ENCODE measurements at places on chromosomes 6 and 20.
A peak's percentile ranks its signal among the peaks of the same experiment; 100 is the strongest.

DNA sequence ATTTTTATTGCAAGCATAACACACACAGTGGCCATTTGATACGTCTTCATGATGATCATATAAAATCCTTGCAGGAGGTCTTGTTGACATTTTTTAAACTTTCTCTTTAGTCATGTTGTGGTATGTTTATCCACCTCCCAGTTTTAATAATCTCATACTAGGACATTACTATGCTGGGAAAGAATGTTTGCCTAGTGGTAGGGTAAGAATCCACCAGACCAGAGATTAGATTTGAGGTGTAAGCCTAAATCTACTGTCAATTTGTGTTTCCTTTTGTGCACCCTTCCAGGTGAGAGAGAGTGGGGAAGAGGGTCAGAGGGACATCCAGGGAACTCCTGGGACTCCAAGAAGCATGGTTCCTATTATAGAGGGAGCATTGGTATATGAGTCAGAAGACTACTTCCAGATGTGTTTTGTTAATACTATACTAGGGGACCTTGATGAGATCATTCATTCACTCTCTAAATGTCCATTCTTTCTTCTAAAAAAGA is 298.3 kb upstream of the SASH1 start:
- DNase-seq, result no peak

DNA sequence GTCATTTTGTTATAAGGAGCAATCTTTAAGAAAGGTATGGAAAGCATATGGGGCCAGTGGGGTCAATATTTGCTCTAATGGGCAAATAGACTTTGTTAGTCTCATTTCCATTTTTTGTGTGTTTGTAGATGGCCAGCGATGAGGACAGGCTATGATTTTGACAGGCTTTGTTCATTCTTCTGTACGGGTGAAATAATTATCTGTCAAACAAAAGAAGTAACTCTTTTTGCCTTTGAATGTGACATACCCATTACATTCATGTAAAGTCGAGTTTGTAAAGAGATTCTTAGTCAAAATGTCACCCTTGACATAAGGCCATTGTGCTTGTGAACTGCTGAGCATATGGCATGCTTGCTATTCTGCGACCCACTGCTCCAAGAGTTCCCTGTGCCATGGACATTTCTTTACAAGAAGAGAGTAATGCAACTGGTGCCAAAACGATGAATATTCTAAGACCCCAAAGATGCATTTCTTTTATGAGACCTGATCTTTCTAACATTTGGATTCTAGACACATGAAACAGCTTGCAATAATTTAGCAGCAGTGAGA is 38.2 kb upstream of the JAG1 start:
- no peak for DNase-seq

GRCh38 chr6:47159763-47160162 is 117.6 kb upstream of the ADGRF1 start:
- no peak for DNase-seq

- DNase-seq, result no peak
Observed at GRCh38 chr20:13857961-13858360, 73.1 kb downstream of the NDUFAF5 start.

DNA sequence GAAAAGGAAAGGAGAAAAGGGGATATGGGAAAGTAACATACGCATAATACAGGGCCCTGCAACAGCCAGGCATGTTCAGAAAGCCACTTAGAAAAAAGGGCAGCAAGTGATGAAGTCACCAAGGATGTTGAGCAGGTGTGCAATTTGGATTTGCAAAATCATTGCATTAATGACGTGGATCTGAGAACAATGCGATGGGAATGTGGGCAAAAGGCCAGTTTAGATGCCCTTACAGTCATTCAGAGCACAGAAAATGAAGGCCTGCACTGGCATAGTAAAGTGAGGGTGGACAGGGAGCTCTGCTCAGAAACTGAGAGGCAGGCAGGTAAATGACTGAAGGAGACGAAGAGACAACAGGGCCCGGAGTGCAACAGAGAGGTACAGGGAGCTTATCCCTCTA is 123.7 kb upstream of the NHSL1 start:
- DNase-seq, result no peak

DNA sequence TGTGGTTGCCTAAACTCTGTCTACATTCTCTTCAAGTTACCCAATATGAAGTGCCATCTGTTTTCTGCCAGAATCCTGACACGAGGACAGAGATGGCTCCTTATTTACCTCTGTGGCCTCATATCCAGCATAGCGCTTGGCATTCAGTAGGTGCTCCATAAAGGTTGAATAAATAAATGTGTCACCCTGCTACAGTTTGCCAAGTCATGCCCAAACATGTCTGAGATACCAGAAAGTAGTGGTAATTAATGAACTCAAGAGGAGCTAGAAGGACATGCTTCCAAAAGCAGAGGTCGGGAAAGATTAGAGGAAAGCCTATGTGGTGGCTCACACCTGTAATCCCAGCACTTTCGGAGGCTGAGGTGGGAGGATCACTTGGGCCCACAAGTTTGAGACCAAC is 30.9 kb upstream of the E2F3 start:
- DNase-seq, result no peak

GRCh38 chr6:84003131-84003530 is 30.4 kb upstream of the MRAP2 start:
- DNase-seq, result no peak

DNA sequence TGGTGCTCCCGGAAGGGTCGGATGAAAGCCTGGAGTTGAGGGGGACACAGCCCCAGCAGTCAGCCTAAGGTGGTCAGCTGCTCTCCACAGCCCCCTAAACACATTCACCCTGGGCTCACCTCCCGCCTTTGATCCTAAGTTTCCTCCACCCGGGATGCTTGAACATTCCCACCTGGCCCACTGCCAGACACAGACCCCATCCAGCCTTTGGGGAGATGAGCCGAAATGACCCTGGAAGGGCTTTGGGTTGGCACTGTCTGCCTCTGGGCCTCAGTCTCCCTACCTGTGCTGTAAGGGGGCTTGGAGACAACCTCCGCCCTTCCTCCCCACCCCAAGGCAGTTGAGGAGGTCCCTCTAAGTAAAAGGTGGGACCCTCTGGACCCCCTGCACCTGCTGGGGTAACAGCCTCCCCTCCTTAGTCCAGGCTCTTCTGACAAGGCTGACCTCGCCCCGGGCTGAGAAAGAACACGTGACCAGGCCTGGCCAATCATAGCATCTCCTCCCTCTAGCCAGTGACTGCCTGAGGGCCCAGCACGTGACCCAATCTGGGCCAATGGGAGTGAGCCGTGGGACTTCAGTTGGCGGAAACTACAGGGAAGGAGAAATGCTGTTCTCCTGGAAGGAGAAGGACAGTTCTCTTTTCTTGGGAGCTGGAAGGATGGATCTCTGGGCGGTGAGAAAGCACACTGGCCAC is 16.9 kb upstream of the UBE2V1 start:
- DNase-seq, result no peak

GRCh38 chr20:48189181-48189580 is 403.9 kb upstream of the SULF2 start:
- no peak for DNase-seq

DNA sequence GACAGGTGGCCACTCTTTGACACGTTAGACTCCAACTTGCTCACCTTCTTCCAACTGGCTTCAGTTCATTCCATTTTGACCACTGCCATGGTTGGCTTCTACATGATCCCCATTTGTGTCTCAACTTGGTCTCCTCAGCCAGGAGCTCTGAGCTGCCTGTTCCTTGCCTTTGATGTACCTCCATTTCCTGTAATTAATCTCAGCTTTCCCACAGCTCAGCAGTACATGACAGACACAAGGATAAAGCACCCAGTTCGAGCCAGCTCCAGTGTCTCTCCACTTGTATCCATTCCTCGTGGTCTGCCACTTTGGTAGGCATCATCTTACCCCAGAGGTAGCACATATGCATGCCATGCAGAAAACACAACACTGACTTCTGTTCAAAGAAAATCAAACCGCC is 161.0 kb downstream of the TSHZ2 start:
- no peak for DNase-seq

DNA sequence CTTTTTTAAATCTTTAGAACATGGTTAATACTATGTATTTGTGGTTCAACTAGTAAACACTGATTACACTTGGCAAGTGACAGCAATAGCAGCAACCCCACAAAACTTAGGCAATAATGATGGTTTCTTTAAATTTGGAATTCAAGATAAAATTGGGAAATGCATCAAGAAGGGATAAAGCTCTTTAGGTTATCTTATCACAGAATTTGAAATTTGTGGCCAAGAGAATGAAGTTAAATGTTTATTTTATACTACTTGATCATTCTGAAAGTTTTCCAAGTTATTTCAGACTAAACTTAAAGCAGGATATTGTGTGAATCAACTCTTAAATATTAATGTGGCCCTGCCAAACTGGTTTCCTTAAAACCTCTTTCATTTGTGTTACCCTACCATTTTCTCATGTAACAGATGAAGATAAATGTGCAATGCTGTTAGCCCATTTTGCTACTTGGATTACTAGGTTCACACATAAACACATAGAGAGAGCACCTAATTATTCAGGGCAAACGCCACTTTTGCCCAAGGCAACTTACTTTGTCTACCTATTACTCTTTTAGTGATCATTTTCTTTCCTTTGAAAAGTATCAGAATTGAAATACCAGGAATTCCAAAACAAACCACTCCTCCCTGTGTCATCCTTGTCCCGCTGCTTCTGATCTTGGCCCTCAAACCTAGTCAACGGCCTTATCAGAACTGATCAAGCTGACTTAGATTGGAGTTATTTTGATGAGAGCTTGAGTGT is 186.7 kb upstream of the TENT5A start:
- no peak for DNase-seq

DNA sequence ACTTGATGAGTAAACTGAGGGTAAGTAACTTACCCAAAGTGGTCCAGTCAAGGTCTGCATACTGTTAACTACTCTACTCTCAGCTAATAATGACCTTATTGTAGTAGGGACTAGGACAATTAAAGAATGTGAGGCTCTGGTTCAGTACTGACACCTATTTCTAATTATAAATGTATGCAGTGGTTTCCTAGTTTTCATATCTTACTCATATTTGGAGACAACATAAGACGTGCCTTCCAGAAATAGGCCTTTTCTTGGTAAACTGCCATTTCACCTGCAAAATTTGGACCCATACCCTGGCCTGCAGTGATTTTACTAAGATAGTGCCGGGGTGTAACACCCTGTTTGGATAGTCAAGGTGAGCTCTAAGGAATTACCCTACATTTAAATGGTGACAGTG is 24.7 kb downstream of the GJA1 start:
- DNase-seq, result no peak

- DNase-seq, result no peak
Observed at GRCh38 chr6:169589699-169590257, 112.1 kb downstream of the WDR27 start.

DNA sequence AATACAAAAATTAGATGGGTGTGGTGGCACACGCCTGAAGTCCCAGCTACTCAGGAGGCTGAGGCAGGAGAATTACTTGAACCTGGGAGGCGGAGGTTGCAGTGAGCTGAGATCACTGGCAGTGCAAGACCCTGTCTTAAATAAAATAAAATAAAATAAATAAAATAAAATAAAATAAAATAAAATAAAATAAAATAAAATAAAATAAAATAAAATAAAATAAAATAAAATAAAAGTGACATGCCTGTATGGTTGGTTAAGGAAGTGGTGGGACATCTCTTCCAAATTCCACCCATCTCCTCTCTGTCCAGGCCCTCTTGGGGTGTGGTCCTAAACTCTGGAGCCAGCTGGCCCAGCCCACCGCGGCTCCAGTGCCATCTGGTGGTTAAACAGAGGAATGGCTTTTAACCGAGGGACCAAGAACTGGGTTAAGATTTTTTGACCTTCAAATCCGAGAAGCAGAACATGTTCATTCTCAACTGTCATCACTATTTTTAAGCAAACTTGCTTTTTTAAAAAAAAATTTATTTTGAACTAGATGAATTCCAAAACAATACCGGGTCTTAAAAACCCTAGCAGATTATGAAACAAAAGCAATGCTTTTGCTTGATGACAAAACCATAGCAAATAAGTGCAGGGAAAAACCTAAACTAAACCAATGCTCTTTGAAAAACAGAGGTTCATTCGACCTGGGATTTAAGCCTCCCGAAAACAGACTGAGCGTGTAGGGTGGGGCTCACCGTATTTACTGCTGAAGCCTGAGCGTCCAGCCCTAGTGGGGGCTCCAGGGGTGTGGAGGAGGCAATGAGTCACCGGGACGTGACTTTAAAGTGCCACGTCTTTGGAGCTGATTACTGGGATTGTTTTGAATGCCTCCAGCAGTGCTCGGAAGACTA is 68.8 kb downstream of the CDC5L start:
- peak; percentile 33 for DNase-seq

DNA sequence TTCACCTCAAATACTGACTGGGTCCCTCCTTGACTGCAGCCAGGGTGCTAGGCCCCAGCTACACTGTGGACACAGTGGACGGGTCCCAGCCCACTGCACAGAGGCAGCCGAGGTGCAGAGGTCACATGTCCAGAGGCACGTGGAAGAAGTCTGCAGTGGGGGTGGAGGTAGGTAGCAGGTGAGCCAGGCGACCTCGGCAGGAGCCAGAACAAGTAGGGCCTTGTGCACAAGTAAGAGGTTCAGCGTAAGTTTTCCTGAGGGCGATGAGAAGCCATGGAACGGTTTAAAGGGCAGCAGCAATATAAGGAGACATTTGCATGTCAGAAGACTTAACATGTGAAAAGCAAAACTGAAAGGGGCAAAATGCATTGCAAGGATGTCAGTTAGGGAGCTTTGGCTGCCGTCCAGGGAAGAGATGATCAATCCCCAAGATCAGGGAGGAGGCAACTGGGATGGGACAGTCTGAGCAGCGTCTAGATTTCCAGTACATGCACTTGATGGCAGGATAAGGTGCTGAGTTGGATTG is 49.7 kb upstream of the SNX9 start:
- no peak for DNase-seq

- DNase-seq, result no peak
Observed at GRCh38 chr6:35469751-35470662, 1.8 kb downstream of the RPL10A start.

DNA sequence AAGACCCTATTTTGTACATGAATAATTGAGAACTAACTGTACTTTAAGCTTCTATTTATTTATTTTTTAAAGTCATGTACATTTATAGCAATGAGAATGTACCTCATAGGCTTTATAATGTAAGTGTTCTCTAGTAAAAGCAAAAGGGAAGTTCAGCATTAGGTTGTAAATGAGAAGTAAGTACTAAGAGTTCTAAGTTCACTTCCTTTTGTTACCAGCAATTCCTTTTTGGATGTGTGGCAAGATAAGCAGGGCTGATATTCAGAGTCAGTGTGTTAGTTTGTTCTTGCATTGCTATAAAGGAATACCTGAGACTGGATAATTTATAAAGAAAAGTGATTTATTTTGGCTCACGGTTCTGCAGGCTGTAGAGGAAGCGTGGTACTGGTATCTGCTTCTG is 54.0 kb upstream of the CCN2 start:
- DNase-seq, result no peak

- DNase-seq, result no peak
Observed at GRCh38 chr6:28413681-28414080, 14.1 kb upstream of the ZSCAN12 start.

DNA sequence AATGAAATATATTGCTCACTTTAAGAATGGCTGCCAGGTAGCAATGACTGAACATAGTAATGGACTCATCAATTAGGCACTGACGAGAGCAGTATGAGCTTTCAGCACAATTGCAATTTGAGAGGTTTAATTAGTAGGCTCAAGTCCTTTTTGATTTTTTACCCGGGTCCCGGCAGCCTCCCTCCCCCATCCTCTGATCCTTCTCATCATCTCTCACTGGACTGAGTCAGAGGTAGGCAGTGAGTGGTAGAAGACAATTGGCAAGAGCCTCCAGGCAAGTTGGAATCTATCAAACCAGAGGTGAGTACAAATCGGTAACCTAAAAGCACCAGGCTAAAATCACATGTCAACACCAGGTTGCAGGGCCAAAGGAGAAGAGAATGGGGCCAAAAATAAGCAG is 107.9 kb downstream of the DCDC2 start:
- no peak for DNase-seq
